ENCODE measurements at places on chromosomes 16 and 17.
A peak's percentile ranks its signal among the peaks of the same experiment; 100 is the strongest.

- DNase-seq = no peak
Observed at GRCh38 chr17:35717475-35717874, 14.0 kb upstream of the RASL10B start.

- DNase-seq = no peak
Observed at GRCh38 chr17:49439673-49440571, 25.2 kb upstream of the PHB1 start.

DNA sequence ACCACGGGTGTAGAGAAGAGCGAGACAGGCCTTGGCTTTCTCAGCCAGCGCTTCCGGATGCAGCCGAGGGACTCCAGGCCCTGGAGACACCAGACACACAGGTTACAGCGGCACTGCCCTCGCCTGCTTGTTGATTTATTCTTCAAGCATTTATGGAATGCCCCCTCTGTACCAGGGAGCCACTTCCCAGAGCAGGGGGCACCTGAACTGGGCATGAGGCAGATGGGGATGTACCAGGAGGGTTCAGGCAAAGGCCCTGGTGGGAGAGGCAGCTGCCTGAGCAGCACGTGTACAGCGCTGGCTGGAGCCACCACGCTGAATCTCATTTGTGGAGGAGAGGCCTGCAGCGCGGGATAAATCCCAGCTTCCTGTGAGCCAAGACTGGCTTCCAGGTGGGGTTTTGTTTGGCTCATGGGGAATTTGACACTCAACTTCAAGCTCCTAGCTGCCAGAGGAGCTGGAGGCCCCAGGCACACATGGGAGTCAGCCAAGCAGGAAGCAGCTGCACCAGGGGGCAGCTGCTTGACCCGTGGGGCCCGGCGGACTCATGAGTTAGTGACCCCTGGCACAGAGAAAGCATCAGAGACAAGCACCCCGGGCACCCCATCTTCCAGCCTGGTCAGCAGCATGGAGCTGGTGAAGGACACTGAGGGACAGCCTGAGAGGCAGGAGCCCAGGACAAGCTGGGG lies 59.7 kb downstream of the IL21R start:
- peak; percentile 85 for DNase-seq

DNA sequence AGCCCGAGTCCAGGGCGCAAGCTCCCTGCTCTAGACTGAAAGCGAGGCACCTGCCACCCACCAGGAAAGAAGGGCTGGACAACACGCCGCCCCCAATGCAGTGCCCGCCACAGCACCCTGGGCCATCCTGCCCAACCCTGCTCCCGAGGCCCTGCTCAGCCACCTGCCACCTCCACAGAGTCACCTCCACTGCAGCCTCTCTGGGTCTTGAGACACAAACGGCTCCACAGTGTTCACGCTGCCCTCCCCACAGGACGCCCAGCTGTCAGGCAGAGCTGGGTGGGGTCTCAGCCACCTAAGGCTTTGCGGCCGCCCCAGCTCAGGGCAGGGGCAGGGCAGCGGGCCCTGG lies 9.3 kb downstream of the CLCN7 start:
- DNase-seq = no peak

- DNase-seq = peak; percentile 68
Observed at GRCh38 chr17:5500589-5501391, 14.4 kb downstream of the MIS12 start.

GRCh38 chr16:71933913-71934695 lies 38.8 kb downstream of the IST1 start:
- no peak for DNase-seq

DNA sequence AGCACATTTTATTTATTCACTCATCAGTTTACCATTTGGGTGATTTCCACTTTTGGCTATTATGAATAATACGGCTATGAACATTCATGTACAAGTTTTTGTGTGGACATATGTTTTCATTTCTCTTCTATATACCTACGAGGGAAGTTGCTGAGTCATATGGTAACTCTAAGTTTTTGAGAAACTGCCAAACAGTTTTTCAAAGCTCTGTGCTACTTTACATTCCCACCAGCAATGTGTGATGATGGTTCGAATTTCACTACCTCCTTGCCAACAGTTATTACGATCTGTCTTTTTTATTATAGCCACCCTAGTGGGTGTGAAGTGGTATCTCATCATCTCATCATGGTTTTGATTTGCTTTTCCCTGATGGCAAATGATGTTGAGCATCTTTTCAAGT lies 63.7 kb upstream of the MRTFB start:
- DNase-seq = peak; percentile 60

- no peak for DNase-seq
Observed at GRCh38 chr17:44102849-44103622, 20.4 kb downstream of the HDAC5 start.

- DNase-seq = peak; percentile 4
Observed at GRCh38 chr17:10737168-10737622, 7.4 kb upstream of the TMEM220 start.

- no peak for DNase-seq
Observed at GRCh38 chr17:71528210-71528609, 592.6 kb upstream of the SOX9 start.

DNA sequence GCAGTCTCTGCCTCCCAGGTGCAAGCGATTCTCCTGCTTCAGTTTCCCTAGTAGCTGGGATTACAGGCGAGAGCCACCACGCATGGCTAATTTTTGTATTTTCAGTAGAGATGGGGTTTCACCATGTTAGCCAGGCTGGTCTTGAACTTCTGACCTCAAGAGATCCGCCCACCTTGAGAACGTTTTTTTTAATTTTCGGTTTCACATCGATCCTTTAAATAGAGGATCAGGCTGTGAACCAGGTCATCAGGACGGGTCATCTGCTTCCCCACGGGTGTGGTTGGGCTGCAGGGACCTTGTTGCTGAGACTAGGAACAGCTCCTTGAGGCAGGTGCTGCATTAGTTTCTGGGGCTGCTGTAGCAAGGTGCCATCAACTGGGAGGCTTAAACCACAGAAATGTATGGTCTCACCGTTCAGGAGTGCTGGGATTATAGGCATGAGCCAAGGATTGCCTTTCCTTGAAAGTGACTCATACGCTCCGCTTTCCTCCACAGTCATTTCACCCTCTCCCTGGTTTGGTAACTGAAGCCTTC lies 7.9 kb upstream of the NAGPA start:
- no peak for DNase-seq

GRCh38 chr17:48528153-48528935 lies 2.5 kb downstream of the HOXB1 start:
- no peak for DNase-seq

DNA sequence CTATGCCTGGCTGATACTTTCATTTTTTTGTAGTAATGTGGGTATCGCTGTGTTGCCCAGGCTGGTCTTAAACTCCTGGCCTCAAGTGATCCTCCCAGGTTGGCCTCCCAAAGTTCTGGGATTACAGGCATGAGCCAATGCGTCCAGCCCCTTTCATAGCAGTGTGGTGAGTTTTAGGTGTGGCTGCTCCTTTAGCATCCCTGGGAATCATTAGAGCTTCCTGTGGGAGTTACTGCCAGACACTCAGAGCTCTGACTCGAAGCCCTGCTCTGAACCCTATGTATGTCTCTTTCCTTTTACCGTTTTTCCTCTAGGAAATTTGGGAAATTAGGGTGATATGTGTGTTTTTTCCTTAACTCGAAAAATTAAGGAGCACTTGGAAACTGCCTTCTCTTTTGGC lies 44.5 kb downstream of the NDE1 start:
- DNase-seq = no peak

GRCh38 chr16:58000706-58001676 lies at the start of gene USB1:
TSS of gene USB1 (plus strand) at chr16:58001407. CDS start at chr16:58001484, 77 bp downstream.
- peak; percentile 56 for DNase-seq

- DNase-seq = no peak
Observed at GRCh38 chr17:75232786-75233185, 27.3 kb downstream of the NUP85 start.

GRCh38 chr16:87679593-87680271 lies 77.4 kb downstream of the JPH3 start:
- no peak for DNase-seq
